ENCODE measurements at places on chromosomes 4 and X.

DNA sequence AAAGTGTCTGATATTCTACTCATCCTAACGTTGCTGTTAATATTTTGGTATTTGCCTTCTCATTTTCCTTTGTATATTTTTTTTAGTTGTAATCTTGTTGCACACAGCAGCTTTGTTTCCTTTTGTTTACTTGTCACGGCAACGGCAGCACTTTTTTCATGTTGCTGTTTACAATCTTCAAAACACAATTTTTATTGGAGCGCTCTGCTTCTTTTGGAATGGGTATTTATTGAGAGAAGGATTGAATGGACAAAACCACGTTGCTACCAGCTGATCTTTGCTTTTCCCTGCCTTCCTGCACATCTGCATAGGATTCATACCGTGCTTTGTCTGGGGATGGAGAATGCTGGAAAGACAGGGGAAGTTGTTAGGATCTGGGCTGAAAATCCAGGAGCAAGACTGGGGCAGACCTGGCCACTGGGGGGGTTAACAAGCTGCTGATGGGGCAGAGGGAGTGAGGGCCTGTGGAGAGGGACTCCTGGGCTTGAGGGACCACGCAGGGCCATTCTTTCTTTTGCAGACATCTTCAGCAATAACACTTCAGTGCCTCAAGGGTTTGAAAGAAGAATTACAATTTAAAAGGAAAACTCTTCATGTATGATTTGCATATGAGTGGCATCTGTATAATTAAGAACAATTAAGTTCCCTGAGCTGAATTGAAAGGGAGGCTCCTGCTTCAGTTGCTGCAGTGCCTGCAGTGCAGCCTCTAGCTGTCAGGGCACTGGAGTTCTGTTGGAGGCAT is 69.8 kb downstream of the TMEM131L start:
- no peak for DNase-seq

DNA sequence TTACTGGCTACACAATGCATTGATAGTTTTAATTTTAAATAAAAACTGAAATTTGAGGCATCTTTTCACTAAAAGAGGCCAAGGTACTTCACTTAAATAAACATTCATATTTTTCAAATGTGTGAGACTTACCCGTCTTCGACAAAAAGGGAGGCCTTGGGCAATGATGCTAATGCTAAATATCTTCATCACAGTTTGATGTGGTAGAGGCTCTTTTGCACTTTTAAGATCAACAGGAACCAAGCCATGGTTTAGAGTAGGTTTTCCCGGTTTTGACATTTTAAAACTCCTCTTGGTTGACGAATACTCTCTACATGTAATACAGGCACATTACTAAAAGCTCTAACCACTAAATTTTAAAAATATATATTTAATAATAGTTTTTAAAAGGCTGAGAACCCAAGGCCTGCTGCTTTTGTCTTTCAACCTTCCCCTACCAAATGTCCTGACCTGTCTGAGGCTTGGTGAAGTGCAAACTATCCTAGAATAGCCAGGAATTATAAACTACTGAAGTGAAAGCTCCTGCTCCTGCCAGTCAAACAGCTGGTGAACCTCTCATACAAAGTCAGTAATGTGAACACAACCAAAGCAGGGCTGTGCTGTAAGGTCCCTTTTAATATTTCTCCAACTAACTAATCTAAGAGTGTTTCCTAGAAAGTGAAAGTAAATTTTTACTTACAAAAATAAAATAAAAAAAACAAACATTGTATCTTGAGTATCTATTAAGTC is 153.7 kb downstream of the FBXW7 start:
- no peak for DNase-seq

- DNase-seq: no peak
Measured at GRCh38 chrX:81779701-81780100, 577.8 kb downstream of the SH3BGRL start.

DNA sequence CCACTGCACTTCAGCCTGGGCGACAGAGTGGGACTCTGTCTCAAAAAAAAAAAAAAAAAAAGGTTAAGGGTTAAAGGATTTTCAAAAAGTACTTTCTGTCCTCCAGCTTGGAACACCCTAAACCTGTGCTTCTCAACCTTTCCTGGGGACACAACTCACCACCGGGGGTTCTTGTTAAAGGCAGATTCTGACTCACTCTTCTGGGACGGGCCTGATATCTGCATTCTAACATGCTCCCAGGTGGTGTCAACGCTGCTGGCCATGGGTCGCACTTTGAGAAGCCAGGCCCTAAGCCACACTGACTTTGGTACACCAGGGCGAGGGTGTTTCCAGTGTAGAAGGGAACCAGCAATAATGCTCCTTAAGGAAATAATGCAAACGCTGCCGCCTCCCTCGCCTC is 46.1 kb downstream of the AFAP1 start:
- DNase-seq: no peak

GRCh38 chr4:68872643-68873502 is 57.1 kb downstream of the UGT2B10 start:
- DNase-seq: no peak
